ENCODE measurements at places on chromosomes 2 and 18.

DNA sequence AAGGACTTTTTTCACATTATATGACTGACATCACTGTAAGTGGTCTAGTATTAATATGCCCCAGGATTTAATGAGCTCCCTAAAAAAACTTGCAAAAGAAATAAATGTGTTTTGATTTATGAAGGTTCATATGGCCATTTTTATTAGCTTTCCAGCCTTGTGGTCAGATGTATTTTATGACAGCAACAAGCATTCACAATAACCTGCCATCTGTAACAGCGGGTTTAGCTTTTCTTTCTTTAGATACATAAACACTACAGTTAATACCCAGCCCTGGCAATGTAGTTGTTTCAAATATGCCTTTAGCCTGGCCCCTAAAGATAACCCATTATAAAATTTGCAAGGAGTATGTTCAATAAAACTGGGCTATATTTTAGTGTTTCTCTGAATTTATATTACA, 1063.8 kb downstream of the SOCS6 start:
- DNase-seq = no peak

DNA sequence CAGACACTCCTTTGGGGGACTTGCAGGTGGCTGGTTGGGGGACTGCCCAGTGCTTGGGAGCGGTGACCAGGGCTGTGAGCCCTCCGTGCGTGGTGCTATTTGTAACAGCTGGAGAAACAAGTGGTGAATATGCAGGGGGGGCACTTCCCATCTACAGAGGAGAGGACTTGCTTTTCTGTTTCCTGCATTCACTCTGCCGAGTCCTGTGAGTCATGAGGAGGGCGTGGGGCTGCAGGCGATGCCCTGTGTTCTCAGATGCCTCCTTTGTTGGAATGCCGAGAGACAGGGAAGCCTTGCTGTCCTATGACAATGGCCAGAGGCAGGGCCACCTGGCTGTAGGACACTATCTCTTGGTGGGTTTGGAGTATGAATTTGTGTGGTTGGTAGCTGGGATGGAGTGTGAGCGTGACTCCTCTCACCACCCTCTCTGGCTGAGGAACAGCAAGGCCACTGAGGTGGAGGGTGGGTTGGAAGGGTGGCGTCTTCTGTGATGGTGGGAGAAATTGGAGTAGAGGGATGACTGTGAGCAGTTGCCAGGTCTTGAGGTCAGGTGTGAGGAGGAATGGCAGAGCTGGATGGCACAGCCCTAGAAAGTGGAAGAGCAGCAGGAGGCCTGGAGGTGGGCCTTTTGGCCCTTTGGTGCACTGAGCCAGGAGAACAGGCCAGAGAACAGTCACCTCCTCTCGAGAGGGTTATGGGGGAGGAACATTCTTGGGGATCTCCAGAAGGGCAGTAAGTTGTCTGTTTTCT, 24.3 kb downstream of the FHOD3 start:
- DNase-seq = no peak

DNA sequence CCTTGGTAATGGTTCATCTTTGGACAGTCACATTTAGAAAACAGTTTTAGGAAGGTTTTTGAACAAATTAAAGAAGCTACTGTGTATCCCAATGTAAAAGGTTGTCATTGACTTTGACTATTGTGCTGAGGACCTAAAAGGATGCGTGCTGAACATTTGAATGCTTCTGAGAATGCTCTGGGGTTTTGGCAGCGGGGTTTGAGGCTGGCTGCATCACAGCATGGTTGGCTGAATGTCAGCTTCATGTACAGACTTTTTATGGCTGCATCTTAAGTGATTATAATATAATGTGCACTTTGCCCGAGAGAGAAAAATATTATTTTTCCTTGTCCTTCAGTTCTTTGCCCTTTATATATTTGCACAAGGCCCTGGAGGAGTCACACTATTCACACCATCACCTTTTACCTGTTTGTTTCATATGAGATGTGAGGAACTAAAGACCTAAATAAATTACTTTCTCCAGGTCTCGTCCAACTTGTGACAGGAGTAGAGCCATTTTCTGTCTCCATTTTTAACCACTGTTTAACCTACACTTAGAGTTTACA, 125.9 kb downstream of the CCDC85A start:
- DNase-seq = no peak

DNA sequence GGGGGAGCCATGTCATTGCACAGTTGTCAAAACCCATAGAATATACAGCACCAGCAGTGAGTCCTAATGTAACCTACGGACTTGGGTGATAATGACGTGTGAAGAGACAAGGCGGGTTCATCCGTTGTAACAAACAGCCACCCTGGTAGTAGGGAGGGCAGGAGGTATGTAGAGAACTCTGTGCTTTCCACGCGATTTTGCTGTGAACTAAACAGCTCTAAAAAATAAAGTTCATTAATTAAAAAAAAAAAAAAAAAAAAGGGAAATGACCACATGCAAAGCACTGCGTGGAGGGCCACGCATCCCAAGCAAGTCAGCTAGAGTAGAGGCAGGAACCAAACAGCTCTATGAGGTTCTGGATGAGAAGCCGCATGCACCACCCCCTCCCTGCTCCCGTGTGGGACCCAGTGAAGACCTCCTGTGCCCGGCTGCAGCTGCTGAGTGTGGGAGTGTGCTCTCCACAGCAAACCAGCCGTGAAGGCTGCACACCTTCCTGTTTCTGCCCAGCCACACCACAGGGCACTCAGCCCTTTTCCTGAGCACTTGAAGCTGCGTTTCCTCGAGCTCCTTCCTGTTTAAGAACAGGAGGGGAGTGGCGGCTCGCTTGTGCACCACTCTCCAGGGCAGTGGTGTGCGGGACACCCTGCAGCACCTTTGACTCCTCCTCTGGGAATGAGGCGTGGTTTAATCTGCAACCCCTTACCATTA, 65.6 kb downstream of the ODC1 start:
- DNase-seq = peak; percentile 9

DNA sequence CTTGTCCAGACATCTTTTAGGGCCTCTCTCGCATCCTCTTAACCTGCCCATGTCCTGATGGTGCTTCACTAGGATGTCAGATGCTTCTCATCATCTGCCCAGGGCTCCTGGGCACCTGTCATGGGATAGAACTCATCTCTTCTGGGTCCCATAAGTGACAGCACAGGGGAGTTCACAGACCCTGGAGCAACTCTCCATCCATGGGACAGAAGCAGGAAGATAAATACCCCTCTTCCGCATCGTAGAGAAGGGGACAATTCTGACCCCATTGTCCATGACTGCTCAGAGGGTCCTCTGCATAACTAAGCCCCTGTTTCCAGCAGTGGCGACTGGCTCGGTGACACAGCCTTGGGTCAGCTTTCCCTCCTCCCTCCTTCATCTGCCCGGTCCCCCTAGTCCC, 82.3 kb downstream of the TWIST2 start:
- DNase-seq = no peak

GRCh38 chr2:118599141-118599540, 248.3 kb downstream of the EN1 start:
- DNase-seq = no peak

DNA sequence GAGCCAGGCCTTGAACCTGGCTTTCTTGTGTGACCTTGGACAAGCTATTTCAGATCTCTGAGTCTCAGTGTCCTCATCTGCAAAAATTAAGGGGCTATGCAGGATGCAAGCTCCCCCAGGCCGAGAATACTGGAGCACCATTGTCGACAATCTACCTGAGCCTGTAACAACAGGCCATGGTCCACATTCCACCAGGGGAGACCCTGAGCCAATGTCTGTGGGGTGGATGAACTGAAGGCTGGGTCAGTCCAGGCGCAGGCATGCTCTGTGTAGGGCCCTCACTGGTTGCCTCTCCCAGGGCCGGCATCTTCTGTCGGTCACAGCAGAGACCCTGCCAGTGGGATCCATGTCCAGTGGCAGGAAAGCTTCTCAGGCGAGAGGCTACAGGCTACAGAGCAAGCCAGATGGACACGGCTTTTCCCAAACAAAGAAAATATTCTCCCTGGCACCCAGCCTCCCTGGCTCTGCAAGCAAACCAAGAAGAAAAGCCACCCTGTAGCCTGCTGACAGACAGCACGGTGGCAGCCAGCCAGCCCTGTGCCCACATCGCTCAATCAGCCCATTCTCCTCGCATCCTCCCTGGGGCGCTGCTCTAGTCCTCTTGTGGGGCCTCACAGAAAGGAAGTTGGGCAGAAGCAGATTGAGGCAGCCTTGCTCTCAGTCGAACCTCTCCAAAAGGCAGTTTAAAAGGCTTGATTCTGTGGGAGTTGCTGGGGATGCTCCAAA, 48.7 kb upstream of the FZD7 start:
- no peak for DNase-seq

GRCh38 chr18:80177128-80177527, 68.1 kb downstream of the ADNP2 start:
- DNase-seq = no peak

GRCh38 chr2:168188002-168188401, 59.4 kb downstream of the STK39 start:
- no peak for DNase-seq

DNA sequence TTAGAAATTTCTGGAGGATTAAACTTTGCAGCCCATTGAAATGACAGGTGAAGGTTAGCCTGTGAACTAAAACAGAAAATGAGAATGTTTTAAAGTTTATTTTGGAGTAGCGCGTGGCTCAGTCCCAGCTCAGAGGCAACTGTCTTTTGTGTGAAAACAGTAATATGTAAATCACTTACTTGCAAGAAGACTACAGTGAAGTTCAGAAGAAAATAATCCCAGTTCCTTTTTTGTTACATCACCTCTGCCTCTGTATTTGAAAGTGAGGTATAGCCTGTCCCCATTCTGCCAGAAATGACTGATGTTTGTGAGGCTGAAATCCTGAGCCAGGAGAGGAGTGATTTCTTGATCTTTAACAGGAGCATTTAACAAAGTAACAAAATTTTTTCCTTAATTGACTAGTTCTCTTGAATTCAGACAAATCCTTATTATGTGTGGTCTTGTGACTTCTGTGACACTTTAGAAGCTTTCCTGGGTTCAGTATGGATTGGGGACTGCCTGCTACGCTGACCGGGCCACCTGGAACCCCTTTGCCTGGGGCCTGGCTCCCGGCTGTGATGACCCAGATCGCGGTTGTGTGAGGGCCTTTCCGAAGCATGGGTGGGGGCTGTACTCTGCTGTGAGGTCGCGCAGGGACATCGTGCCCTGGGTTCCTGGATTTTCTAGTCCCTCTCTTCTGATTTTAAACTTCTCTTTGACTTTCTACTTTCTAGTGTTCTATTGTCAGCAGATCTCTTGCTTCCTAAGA, 24.3 kb downstream of the TRAPPC12 start:
- DNase-seq = no peak

- no peak for DNase-seq
These were observed 204.8 kb upstream of the SH3BP4 start for GRCh38 chr2:234747032-234747431.

- no peak for DNase-seq
These were observed 12.1 kb downstream of the METTL4 start for GRCh38 chr18:2559249-2559648.

DNA sequence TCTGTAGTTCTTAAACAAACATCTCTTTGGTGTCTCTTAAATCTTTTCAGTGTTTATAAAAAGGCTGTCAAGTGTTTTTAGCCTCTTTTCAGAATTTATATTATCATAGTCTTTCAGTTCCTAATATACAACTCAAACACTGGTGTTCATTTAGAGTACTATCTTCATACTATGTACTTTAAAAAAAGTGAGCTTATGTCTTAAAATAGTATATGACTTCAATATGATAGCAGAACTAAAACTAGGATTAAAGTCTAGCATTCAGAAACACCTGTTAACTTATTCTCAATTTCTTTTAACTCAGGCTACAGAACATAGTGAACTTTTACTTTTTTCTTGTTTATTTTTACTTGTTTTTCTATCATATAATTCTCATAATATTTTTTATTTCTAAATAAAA, 14.7 kb upstream of the IKZF2 start:
- no peak for DNase-seq

GRCh38 chr2:174753038-174753633, 11.1 kb downstream of the CHRNA1 start:
- no peak for DNase-seq

GRCh38 chr2:113157118-113157896, 16.5 kb upstream of the PSD4 start:
- peak; percentile 58 for DNase-seq

GRCh38 chr2:125745514-125745913, 910.4 kb upstream of the GYPC start:
- no peak for DNase-seq

GRCh38 chr2:24362253-24362652, 1.9 kb upstream of the ITSN2 start:
- DNase-seq = no peak

DNA sequence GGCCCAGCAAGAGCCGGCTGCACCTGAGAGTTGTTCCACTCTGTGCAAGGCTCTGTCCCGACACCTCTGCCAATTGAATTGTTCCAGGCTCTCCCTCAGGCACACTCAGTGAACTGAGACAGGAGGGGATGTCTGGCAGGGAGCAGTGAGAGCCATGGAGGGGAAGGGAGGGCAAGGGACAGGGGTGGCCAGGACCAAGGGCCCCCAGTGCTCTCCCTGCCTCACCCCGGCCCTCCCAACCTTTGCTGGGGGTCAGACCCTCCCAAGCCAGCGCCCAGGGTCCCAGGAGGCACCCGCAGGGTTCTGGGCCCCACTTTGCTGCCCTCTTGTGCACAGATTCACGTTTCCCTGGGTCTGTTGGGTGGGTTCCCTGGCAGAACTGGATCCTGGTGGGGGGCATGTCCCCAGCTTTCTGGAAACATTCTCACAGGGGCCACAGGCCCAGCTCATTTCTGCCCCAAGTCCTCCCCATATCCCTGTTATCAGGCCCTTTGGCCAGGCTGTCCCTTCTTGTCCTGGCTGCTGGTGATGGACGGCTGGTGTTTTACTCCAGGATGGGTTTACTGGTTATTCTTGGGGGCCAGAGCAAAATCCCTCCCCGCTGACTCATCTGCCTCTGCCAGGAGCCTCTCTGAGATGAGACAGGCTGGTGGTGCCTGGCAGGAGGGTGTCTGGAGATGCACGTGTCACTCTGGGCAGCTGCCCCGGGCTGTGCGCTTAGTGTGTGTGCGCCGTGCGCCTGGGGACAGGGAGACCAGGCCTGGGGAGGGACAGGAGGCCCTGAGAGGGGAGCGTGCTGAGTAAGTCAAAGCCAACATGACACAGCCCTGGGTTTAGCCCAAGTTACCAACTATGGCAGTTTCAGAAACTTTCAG, 136.5 kb upstream of the CTDP1 start:
- no peak for DNase-seq

DNA sequence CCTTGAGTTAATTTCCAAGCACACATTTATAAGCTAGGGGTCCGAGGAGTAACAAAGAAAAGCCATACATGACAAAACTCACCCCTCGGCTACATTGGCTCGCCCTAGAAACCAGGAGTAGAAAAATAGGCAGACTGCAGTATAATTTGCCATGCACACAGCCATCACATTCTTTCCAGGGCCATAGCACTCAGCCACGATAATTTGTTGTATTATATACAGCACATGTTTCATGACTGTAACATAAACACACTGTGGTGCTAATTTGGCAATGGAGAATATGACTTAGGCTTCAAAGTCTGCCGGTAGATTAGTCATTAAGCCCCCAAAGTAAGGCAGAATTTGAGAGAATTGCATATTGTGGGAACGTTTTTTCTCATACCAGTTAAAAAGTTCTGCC, 254.9 kb downstream of the ZNF521 start:
- DNase-seq = no peak

- no peak for DNase-seq
These were observed 647 bp downstream of the PSME4 start for GRCh38 chr2:53969968-53970723.

Measured in stimulated activated CD4-positive, alpha-beta T cell treated with anti-CD3 and anti-CD28 coated beads, Interleukin-4, amount 100 ng/mL, for 1 hour (primary cell).